HT-29 (cell line): ENCODE measurements at places on chromosomes 1 and 21. TPM values are rescaled to one million over a fixed set of nuclear protein-coding genes. Genes with fewer than 3 reads are reported as not detected.
A peak's percentile ranks its signal among the peaks of the same experiment; 100 is the strongest.

The TRPM2 gene
- total RNA-seq = 0.60 TPM in 1 of 2 replicates, not detected in the other

GRCh38 chr21:45811136-45811535 is 167.6 kb downstream of the PCBP3 start:
- no peak for DNase-seq

The IL22RA1 gene
- 21.7 and 32.8 TPM in 2 replicates for total RNA-seq

GRCh38 chr1:154411525-154411924 is 6.4 kb downstream of the IL6R start:
- no peak for DNase-seq

DNA sequence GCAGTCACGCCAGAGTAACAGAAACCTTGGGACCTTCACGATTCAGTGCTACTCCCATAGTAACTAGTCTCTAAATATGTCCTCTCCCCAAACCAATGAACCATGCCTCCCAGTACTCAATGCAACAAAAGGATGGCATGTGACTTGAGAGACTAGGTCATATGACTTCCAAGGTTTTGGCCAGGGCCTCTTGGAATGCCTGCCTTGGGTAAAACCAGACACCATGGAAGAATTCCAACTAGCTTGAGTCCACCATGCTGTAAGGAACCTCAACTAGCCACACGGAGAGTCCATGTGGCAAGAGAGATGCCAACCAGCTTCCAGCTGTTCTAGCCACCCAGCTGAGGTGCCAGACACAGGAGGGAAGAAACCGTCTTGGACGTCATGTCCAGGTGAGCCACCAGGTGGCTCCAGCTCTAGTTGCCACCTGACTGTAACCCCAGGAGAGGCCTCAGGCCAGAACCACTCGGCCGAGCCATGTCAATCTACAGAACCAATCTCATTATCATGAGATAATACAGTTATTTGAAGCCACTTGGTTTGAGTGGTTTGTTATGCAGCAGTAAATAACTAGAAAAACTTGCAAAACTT is 115.0 kb downstream of the SYF2 start:
- DNase-seq = peak; percentile 66

DNA sequence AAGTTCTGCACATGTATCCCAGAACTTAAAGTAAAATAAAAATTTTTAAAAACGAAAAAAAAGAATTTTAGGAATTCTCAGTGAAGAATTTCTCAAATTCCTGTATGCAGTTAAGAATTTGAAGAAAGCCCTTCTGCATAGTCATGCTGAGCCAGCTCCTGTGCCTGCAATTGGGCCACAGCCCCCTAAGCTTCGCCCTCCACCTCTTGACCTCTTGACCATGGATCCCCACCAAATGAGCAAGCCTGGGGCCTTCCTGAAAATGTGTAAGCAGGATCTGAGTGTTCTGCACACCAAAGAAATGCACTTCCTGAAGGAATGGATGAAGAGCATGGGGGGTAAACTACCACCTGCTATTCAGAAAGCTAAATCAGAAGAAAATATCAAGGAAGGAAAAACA is 52.0 kb downstream of the NBPF6 start:
- no peak for DNase-seq

The RNU1-4 gene
- under 0.01 TPM in 2 replicates for total RNA-seq

DNA sequence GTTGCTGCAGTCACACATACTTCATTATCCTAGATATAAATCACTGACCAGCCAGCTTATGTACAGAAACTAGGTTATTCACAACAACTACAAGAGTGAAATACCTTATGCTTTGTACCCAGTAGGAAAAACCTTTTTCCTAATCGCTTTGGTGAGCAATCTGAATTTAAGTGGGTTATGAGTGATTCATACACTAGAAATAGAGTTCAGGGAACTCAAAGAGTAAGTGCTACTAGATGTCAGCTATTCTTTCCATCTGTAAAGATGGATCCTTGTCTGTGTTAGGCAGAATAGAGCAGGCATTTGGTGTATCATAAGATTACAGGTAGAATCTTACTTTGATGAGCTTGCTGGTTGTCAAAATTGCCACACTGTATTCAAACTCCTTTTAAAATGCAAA is 101.9 kb downstream of the ZNF644 start:
- no peak for DNase-seq

The LCE1F gene
- total RNA-seq = not detected in 2 replicates

The LAPTM5 gene
- 0.08 TPM in 1 of 2 replicates, not detected in the other for total RNA-seq

GRCh38 chr1:17196496-17197185 is 8.3 kb upstream of the PADI1 start:
- DNase-seq = no peak

The GJA9 gene
- 0.13 TPM in 1 of 2 replicates, not detected in the other for total RNA-seq

DNA sequence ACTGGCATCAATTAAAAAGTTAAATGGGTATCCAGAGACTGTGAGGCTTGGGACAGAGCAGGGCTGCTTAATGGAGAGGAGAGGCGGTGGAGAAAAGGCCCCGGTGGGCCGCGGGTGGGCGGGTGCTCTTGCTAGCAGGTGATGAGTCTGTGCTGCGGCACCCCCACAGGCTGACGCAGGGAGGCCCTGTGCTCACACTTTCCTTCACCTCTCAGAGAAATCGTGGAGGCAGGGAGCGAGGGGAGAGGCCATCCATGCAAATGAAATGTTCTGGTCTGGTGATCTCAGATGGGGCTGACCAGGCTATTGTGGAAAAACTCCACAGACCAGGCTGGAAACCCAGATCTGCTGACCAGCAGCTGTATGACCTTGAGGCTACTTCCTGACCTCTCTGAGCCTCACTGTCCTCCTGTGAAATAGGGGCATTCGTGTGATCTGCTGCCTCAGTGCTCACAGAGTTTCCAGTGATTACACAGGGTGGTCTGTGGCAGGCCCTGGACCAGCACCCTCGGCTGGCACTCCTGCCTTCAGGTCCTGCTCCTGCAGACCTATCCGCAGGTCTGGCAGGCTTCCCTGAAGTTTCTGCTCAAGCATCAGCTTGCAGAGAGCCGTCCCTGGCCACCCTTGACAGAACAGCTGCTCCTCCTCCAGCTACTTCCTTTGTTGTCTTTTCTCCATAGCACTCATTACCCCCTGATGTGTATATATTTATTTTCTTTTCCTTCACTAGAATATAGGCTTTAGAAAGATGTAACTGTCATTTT is 89.2 kb downstream of the BEND5 start:
- no peak for DNase-seq

- no peak for DNase-seq
These were observed 213.5 kb downstream of the LYPLAL1 start for GRCh38 chr1:219387211-219387610.

- peak; percentile 96 for DNase-seq
These were observed 705 bp upstream of the SLC50A1 start for GRCh38 chr1:155134880-155135414.

DNA sequence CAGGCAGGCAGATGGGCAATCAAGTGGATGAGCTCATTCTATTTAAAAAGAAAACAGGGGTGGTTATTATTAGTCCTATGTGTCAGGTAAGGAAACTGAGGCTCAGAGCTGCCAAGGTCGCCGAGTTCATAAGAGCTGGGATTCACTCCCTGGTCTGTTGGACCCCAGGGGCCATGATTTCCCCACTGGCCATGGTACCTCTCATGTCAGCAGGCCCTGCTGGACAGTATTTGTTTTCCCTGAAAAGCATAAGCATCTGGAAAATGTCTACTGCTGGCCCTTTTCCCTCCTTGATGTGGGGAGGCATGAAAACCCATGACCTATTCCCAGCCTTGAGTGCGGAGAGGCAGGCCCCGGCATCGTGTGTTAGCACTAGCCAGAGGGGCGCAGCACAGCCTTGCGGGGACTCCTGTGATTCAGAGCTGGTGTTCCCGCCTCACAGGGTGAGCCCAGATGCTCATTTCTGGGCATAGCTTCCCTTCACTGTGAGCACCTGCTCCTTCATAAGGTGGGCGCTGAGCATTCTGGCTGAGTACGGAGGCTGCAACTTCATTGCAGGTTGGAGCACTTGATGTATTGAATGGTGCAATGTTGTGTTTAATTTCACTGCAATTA is 617.5 kb downstream of the PTPRU start:
- DNase-seq = no peak

DNA sequence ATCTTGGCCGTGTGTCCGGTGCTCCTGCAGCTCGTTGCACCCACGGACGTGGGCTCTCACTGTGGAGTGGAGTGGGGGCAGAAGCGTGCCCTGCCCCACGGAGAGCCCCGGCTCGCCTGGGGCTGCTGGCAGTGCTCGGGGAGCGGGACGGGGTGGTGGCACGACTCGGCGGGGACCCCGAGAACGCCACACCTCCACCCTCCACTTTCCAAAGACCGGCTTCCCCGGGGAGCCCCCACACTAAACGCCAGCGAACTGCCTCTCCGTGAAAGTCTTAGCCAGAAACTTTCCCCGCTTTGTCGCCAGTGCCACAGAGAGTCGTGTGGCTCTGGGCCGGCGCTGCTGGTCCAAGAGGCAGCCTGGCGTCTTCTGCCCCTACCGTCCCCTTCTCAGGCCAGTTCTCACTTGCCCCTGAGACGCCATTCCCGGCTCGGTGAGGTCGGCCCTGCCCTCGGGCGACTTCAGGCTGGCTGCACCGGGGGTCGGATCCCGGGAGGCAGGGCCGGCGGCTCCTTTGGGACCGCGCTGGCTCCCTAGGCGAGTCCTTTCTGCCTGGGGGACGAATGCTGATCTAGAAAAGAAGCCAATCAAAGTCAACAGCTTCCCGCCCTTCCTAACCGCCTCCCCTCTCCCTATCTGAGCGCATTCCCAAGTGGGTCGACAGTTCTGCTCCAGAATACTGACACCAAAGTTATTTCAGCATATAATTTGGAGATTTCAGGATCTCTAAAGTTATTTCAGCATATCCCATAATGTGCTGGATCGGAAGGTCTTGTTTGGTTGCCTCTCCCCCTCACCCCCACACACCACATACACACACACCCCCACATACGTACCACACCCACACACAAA is 2.6 kb upstream of the SAMD13 start:
- DNase-seq = peak; percentile 50

- no peak for DNase-seq
These were observed 247.9 kb downstream of the GRIK3 start for GRCh38 chr1:36786425-36786824.

DNA sequence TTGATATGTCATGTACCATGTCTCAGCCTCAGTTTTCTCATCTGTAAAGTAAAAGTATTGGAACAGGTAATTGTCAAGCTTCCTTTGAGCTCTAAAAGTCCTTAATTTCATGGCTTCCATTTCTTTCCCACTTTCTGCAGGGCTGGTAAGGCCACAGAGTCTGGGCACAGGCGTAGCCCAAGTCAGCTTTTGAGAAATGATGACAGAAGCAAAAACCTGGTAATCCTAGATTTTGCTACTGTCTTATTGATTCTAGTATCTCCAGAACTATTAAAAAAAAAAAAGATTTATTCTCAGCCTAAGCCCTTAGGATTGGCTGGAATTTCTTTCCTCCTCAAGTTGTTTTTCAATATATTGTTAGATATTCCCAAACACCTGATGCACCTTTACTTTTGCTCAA is 31.3 kb downstream of the PLXNA2 start:
- DNase-seq = no peak

The CIART gene
- total RNA-seq = not detected in 2 replicates

The CRNN gene
- total RNA-seq = not detected in 2 replicates

GRCh38 chr21:44539046-44539445 is 949 bp downstream of the KRTAP10-1 start:
- no peak for DNase-seq

The AHDC1 gene
- 12.2 and 20.4 TPM in 2 replicates for total RNA-seq

DNA sequence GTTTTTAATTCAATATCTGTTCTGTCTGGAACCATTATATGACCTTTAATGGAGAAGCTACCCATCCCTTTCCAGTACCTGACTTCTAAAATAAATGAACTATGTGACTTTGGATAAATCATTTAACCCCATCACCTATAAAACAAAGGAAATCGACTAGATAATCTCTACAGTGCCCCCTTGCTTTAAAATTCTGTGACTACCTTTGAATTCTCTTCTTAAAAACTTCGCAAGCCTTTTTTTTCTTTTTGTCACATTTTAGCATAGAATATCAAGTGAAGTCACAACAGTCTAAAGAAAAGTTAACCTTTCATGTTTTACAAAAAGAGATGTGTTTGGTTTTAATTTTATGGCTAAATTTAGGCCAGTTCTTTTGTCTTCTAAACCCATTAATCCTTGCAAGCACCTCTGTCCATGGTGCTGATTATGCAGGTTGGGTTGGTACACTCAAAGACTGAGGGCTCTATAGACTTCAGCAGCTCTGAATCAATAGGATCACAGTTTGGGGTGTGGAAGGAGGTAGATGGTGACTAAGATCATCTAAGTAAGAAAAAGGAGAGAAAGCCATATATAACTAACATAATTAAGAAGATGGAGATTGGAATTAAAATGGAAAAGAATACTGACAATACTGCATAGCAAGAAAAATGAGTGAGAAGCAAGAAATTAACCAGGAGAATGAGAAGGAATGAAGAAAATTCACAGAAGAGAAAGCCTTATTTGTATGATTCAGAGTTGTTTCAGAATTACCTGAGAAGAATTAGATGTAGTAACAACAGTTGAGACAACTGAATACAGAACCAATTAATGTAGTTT is 59.2 kb downstream of the TBX15 start:
- DNase-seq = peak; percentile 59

GRCh38 chr1:41355761-41356160 is 5.5 kb upstream of the FOXO6 start:
- DNase-seq = no peak

- no peak for DNase-seq
These were observed 17.5 kb upstream of the IGFN1 start for GRCh38 chr1:201172999-201173610.

DNA sequence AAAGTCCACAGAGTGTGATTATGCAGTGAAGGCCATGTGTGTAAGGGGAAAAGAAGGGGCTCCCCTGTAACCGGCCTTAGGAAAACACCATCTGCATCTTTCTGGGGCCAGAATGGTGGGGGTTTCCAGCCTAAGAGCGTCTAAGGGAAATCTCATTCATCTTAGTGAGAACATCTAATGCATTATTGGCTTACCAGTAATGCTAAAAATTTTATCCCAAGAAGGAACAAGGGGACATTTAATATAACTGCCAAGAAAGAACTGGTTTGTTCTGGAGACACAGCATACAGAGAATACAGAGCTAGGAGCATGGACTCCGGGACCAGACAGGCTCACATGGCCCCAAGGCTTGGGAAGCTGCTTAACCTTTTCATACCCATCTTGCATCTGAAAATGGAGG is 58.3 kb upstream of the DSCAM start:
- DNase-seq = no peak

The KRTAP21-1 gene
- not detected in 2 replicates for total RNA-seq
